ENCODE measurements at places on chromosomes 1 and 21. TPM values are rescaled to one million over a fixed set of nuclear protein-coding genes. Genes with fewer than 3 reads are reported as not detected.

Gene CFHR3
- not detected for total RNA-seq

Gene WNT4
- total RNA-seq: not detected

Gene LORICRIN
- total RNA-seq: not detected

Gene GBP6
- total RNA-seq: 0.14 TPM

DNA sequence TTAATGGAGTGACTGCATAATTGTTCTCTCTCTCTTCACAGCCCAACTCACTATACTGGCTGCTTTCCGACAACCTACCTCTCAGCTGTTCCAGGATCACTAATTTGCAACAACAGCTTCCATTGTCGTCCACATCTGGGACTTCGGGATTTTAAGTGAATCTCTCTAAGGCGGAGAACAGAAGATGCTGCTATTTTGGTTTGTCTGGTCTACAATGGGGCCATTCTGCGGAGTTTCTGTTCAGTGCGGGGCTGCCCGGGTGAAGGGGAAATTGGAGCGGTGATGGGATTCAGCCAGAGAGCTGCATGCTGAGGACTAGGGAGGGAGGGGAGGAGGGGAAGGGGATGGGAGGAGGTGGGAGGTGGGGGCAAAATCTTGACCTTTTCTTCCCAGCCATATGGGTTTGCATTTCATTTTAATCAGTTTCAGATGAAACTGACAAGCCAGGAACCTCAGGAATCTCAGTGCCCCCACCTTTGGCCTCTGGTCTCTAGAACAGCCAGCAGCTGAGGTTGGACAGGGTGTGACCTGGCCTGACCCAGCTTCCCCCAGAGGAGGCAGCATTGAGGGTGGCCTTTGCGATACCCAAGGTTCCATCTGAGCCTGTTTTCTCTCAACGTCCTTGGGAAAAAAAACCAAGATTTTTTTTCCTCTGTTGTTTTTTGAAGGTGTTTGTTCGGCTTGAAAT, 6.9 kb upstream of the SRP9 start:
- DNase-seq: no peak

DNA sequence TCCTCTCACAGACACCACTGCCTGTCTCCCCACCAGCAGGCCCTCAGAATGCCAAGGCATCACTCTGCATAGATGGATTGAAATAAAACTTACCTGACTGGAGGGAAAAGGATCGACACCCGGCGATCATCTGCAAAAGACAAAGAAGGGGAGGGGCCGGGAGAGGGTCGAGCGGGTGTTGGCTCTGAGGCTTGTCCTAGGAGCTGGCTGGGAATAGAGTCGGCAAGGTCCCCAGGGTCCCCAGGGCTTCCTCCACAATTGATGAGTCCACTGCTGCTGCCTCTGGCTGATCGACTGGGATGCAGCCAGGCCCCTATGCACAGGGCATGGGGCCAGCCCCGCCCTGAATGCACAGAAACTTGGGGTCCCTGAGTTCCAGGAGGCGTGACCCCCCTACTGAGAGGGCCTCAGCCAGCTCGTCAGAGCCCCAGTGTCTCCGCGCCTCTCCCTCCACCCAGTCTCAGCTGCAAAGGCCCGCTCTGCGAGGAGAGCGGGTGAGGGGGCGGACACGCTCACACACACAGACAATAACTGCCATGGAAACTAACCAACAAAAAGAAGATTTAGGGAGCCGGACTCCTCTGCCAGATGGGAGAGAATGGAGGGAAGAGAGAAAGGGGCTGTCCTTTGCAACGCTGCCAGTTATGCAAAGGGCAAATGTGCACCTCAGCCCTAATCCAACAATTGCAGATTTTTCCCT, at the start of gene KLHDC8A:
TSS of gene KLHDC8A (minus strand) at position 483 of the 700 bp plus-strand sequence. CDS start 13,318 bp downstream, outside the sequence.
- DNase-seq: no peak

GRCh38 chr1:230240446-230241086, 173.5 kb downstream of the GALNT2 start:
- DNase-seq: no peak

GRCh38 chr1:2429780-2430591, 17.6 kb upstream of the PEX10 start:
- no peak for DNase-seq

DNA sequence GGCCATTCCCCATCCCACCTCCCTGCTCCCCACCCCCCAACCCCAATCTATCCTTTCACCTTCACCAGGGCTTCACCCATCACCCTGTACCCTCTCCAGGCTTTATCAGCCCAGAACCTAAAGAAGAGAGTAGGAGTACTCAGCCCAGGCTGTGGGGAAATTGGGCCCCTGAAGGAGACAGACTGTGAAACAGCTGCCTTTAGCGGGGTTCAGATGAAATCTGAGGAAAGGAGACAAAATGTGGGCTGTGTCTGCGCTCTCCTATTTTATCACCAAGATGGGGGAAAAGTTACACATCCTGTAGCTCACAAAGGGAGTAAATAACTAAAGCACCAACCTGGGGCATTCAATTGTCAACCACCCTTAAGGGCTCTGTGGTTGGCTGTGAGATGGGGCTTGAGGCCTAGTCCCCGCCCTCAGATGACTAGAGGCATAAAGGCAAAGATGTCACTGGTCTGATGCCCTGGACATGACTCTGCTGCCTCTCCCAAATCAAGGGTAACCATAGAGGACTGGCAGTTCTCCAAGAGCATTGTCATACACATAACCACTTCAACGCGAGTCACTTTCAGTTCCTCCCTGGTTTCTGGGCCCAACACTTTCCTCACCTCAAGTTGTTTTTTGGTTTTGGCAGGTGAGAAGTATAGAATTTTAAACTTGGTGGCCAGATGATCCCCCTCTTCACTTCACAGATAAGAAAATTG, 30.0 kb downstream of the SLC27A3 start:
- no peak for DNase-seq
